CD4-positive, alpha-beta T cell treated with Interleukin-10 for 1 hour (primary cell): ENCODE measurements at places on chromosomes 5 and 9.

GRCh38 chr5:91840412-91840811 is 457.3 kb upstream of the ARRDC3 start:
- DNase-seq, result no peak

GRCh38 chr9:33265211-33265865 is 489 bp downstream of the CHMP5 start:
- peak; percentile 28 for DNase-seq

DNA sequence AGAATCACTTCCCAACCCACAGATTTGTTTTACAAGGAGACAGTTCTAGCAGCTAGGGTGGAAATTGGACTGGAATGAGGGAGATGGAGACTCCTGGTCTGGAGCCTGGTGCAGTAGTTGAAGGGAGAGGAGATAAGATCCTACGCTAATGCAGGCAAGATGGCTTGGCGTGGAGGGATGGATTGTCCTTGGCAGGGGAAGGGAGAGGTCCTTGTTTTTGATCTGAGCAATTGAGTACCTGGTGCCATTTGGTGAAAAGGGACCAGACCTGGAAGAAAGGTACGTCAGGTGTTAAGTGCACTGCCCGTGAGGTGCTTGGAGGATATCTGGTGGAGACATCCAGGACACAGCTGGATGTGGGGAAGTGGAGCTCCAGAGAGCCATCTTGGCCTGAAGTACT is 35.7 kb downstream of the ANGPTL2 start:
- DNase-seq, result no peak

GRCh38 chr5:37112383-37112991 is 136.7 kb downstream of the CPLANE1 start:
- DNase-seq, result no peak

DNA sequence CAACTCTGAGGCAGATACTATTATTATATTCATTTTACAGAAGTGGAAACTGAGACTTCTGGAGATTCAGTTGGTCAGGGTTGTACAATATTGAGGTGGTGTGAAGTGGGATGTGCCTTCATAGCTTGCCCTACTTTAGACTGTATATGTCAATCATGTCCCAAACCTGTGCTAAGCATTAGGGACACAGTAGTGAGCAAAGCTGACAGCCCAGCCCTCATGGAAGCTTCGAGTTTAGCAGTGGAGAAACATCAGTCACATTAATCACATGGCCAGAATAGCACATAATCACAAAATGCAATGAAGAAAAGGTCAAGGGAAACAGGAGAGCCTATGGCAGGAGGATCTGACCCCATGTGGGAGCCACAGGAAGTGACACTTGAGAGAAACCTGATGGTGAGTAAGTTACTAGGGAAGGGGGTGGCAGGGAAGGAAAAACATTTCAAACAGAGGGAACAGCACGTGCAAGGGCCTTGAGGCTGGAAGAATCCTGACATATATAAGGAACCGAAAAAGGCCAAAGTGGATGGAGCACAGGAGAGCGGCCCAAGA is 20.5 kb upstream of the RALGPS1 start:
- DNase-seq, result no peak

GRCh38 chr9:113907282-113907681 is 31.2 kb downstream of the ZNF618 start:
- no peak for DNase-seq

GRCh38 chr5:72179816-72180440 is 72.7 kb downstream of the MAP1B start:
- DNase-seq, result no peak

GRCh38 chr9:95048225-95049087 is 269.1 kb downstream of the FANCC start:
- DNase-seq, result peak; percentile 53

GRCh38 chr5:120604884-120605283 is 140.8 kb downstream of the PRR16 start:
- DNase-seq, result no peak

GRCh38 chr5:53871050-53871449 is 310.6 kb downstream of the NDUFS4 start:
- no peak for DNase-seq

DNA sequence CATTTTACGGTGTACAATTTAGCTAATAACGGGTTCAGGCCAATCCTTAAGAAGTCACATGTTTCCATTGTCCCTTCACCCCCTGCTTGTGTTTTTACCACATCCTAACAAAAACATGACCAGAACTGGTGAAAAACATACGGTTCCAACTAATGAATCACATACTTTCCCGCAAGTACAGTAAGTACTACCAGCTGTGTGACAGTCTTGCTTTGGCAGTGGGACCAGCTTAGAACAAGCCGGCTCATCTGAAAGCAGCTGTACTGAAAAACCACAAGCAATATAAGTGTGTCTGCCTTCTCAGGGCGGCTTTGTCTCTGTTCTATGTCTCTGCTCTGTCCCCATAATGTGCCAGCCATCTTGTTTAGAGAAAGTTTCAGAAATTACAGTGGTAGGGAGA is 242.5 kb downstream of the BNC2 start:
- DNase-seq, result no peak

- DNase-seq, result no peak
Measured at GRCh38 chr5:82656341-82656761, 378.2 kb upstream of the RPS23 start.

DNA sequence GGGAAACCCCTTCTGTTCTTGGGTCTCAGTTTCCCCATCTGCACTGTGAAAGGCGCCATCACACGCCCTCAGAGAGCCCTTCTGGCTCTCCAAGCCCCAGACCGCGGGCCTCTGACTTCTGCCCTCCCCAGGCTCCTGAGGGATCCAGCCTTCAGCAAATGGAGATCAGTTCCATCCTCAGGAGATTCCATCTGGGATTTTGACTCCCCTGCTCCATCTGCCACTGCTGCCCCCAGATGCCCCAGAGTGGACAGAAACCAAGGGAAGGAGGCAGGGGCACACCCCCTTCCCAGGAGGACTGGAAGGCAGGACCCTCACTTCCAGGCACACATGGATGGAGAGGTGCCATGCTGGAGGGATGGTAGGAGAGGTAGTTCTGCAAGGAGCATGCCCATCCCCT is 18.7 kb upstream of the RPS14 start:
- no peak for DNase-seq

DNA sequence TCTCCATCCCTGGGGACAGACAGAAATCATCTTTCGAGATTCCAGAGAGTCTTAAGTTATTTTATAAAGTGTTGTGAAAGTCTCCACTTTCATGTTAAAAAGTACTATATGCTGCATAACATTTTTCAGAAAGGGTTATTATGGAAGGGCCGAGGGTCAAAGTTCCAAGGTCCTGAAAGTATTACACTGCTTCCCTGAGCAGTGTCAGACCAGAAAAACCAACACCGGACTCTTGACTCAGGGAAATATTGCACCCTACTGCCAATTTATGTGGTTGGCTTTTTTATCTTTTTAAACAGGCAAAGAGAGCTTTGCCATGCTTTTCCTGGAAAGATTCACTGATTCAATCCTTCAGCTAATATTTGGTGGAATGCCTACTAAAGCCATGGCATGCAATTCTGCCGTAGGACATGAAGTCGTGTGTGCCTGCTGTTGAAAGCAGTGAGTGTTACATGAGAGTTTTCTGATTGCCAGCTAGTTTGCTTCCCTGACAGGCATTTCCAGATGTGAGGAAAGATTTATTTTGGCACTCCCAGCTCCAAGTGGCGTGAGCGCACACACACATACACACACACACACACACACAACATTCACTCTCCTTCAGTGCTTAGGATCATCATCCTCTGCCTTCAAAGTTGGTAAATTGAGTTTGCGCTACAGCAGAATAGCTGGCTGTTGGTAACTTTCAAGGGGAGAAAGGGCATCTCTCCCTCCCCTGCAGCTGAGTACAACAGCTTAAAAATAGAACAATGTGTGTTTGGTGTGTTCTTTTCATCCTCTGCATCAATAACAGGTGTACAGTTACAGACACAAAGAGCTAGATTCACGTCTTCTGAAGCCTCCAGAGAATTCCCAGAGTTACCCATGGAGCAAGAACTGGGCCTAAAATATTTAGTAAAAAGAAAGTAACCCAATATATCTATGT is 45.6 kb downstream of the SLC1A3 start:
- DNase-seq, result no peak

- peak; percentile 19 for DNase-seq
Measured at GRCh38 chr9:70490478-70490877, 76.0 kb upstream of the KLF9 start.

DNA sequence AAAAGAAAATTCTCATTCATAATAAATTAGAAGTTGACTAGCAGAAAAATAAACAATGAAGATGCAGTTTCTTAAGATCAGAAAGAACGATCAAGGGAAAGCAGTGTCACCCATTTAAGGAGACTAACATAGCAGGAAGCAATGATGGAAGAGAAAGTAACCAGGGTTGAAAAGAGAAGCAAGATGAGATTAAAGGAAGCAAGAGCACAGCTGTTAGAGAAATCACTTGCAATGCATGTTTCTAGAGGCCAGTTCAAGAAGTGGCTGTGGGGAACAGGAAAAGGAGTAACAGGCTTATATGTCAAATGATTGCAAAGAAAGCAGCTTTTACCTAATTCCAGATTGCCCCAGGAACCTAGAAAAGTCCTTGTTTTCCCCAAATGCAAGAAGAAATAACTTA is 46.8 kb upstream of the SLC1A1 start:
- no peak for DNase-seq
